RPMI8226 (cell line): ENCODE measurements at places on chromosomes 5 and 9.

GRCh38 chr9:35639631-35640030, 11.1 kb downstream of the SIT1 start:
- no peak for DNase-seq

- no peak for DNase-seq
Measured at GRCh38 chr9:129640086-129640870, 1.7 kb downstream of the ASB6 start.

DNA sequence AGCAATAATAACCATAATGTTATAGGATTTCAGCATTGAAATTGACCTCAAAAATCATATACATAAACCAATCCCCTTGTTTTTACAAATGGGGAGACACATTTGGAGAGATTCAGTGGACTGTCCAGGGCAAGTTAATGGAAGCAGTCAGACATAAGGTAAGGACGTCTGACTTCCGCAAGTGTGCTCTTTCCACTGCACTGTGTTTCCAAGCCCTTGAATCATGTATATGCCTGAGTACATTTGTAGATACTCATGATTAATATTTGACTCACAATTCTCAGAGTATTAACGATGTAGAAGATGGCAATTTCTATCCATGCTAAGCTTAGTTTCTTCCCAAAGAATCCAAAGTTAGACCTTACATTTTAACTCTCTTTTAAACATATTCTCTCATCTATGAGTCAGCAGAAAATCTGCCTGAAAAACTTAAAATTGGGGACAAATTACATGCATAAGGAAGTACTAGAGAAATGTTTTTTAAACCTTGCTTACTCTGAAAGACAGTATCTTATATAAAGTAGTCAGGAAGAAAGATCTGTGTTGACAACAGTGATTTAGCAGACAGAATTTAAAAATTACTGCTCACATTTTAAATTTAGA, 165.3 kb downstream of the NFIB start:
- DNase-seq, result no peak

DNA sequence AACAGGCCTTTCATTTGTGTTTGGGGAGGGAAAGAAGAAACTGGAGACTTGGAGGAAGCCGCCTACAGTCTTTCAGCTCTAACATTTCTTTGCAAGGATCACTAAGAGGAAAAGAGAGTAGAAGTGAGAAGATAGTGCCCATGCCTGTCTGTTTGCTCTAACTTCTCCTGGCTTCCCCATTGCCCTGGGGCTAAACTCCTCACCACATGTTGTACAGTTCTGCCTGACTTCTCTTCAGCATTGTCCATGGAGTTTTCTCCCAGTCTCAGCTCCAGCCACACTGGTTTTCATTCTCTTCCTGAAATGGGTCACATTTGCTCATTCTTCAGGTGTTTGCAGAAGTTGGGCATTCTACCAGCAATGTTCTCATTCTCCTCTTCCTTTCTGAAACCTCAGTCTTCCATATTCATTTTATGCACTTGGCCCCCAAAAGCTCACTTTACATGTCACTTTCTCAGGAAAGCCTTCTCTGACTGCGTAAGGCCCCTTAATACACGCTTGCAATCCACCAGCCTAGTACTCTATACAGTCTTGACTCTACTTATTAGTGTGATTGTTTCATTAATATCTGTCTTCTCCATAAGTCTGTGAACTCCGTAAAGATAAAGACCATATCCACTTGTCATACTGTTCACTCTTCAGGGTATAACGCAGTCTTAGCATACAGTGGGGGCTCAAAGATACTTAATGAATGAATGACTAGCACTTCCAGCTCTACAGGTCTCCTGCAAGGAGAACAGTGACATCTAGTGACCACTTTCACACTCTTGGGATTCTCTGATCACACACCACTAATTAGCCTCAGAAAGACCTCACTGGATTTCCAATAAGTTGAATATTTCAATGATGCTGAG, 40.2 kb upstream of the TRIM32 start:
- no peak for DNase-seq

- DNase-seq, result no peak
Measured at GRCh38 chr5:50807661-50808060, 141.2 kb downstream of the PARP8 start.

- no peak for DNase-seq
Measured at GRCh38 chr5:141942185-141942857, 15.7 kb downstream of the PCDH12 start.

GRCh38 chr9:114680259-114681001, 1.6 kb downstream of the TEX48 start:
- no peak for DNase-seq
